LHCN-M2 (cell line): ENCODE measurements at places on chromosomes 7 and 10. TPM values are rescaled to one million over a fixed set of nuclear protein-coding genes. Genes with fewer than 3 reads are reported as not detected.

The LRRC61 gene
- not detected in 2 replicates for total RNA-seq

The RNF32 gene
- total RNA-seq: 2.8 and 4.1 TPM in 2 replicates

The APBB1IP gene
- not detected in 2 replicates for total RNA-seq

DNA sequence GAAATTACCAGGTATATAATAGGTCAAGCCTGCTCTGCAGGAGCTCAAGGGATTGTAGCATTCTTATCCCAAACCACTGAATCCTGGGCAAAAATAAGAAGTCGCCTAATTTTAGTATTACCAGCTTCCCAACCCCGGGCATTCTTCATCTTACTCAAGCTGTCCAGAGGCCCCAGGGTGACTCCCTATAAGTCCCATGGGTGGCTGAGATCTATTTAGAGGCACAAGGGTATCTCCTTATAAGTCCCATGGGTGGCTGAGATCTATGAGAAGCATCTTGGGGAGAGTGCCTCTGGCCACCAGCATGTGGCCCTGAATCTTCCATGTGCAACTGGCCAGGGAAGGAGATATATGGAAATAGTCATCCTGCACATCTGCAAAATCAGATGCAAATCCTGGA, 38.9 kb downstream of the PRSS2 start:
- no peak for DNase-seq

GRCh38 chr7:57354679-57355338, 95.2 kb upstream of the ZNF716 start:
- DNase-seq: no peak

GRCh38 chr7:5429857-5430611, 6.4 kb upstream of the TNRC18 start:
- peak; percentile 44 for DNase-seq

- peak; percentile 91 for DNase-seq
Measured at GRCh38 chr10:70405037-70405824, 1.3 kb downstream of the EIF4EBP2 start.

- peak; percentile 44 for DNase-seq
Measured at GRCh38 chr7:156680281-156680680, 39.7 kb downstream of the RNF32 start.

DNA sequence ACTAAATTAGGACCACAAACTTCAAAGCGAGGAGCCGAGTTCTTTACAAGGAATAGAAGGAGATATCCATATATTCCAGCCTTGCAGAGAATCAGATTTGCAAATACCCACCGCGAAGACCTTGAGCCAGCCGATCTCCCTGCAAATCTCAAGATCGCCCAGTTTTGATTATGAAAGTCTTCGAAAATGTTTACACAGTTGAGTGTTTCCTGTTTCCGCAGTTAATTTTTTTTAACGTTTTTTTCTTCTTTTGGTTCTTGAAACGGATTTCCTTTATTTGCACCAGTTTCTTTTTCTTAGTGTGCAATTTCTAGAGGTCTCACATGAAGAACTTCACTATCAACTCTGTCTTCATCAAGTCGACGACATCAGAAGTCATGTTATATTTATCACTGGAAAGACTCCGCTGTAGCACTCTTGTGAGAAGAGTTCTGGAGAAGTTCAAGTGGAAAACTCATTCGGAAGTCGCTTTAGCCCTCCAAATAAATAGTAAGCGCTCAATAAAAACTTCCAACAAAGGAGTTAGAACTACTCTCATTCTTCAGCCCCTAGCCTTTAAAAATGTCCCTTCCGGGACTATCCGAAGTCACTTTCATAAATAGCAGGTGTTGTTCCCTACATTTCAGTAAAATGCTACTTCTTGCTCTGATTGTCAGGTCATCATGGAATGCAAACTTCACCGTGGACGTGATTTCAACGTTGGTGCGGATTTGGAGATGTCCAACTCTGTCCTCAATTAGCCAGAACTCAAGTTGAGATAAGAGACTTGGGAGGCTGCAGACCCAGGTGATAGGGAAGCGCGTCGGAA, 11.9 kb upstream of the SPAG6 start:
- no peak for DNase-seq

DNA sequence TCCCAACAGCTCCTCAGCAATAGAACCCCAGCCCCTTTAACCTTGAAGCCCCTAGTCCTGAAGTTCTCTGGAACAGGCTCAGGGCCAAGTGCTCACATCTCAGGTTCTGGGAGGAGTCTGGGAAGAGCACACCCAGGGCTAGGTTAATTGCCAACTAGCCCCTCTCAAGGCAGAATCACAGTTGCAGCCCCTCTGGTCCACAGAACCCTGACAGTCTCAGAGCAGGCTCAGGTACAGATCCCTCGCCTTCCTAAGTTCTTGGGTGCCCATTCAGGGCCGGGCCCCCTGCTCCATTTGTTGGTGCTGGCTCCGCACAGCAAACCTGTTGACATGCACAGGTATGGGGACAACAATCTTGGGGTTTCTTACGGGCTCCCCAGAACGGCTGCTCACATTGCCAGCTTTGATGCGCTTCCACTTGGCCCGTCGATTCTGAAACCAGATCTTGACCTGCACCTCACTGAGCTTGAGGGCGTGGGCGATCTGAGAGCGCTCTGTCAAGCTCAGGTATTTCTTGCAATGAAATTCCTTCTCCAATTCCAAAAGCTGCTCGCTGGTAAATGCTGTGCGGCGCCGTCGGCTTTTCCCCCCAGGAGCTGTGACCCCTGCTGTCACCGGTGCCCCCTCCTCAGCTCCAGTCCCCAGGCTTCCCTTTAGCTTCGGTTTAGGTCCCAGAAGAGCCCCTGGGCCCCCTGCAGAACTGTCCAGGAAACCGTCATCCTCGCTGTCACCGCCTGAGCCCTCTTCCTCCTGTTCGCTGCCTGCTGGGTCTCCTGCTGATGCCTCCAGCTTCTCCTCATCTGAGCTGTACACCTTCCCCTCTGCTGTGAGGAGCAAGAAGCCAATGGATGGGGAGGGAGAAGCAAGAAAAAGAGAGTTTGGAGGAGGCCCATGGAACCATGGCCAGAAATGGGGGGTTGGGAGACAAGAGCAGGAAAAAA, 18.9 kb downstream of the GBX1 start:
- DNase-seq: no peak
